Anterior cingulate cortex (tissue), 58 donors: ENCODE measurements at places on chromosomes 11 and 22.

DNA sequence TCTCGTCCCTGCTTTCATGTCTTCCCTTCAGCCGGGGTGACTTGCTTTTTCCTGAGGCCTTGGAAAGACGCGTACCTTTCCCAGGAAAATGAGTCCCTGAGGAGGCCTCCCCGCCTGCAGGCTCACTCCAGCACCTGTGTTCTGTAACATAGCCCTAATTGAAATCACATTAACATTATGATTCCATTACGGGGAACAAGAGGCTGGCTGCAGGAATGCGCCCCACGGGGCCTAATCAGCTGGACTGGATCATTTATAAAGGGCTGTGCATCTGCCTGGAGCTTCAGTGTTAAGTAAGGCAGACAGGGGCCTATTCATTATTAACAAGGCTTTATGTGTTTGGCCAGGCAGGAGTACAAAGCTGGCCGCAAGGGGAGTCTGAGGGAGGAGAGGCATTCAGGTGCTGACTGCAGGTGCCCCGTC, 41.9 kb upstream of the TSPAN18 start:
- no peak for DNase-seq

DNA sequence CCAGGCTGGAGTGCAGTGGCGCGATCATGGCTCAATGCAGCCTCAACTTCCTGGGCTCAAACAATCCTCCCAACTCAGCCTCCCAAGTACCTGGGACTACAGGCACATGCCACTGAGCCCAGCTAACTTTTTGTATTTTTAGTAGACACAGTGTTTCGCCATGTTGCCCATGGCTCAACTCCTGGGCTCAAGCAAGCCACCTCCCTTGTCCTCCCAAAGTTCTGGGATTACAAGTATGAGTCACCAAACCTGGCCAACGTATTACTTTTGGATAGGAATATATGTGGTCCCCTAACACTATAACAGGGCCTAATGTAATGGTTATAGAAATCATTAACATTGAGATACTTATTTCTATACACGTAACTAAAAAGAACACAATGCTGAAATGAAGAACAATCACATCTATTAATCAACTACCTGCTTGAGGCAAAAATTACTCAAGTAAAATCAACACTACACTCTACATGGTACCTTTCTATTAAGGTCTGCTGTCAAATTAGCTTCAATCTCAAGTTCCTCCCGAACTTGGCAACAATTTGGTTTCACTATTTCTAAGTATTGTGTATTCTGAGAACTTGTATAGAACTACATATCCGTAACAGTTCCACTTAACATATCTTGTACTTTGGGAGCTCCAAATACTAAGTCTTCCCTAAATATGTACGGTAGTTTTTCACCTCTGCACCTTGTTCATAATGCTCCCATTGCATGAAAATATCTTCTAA, 124.9 kb downstream of the FCHSD2 start:
- DNase-seq, result no peak

GRCh38 chr11:83061883-83062282, 9.8 kb downstream of the RAB30 start:
- DNase-seq, result no peak

- no peak for DNase-seq
These were observed 18.4 kb downstream of the MYO7A start for GRCh38 chr11:77146261-77147035.

DNA sequence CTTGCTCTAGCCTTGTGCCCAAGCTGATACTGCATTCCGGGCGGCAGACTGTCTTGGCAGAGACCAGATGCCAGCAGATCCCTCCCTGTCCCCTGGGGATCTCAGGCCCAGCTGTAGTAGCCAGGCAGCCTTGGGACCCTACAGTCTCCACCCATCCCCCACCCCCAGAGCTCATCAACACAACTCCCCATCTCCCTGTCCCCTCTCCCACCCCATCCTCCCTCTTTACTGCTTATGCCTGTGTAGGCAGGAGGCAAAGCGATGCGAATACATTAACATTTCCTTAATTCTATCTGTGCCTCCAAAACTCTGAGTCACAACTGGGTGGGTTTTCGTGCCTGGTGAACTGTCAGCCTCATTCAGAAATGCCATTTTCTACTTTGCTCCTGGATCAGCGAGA, 547.6 kb downstream of the BUD13 start:
- no peak for DNase-seq

DNA sequence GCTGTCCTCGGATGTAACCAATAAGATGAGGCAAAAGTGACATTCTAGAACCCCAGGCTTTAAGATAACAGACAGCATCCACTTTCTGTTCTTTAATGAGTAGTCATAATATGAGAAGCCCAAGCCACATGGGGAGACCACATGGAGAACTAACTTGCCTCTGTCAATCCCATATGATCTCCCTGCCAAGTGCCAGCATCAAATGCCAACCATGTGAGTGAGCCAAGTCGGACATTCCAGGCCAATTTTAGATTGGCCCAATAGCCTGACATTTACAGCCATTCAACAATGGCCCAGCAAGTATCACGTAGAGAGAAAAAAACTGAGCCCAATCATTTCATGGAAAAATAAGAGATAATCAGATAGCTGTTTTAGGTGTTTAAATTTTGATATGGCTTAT, 2048.3 kb upstream of the RAG2 start:
- DNase-seq, result no peak

- no peak for DNase-seq
These were observed 122.3 kb downstream of the SPATA19 start for GRCh38 chr11:133723056-133723455.

- no peak for DNase-seq
These were observed 20.7 kb upstream of the FAM181B start for GRCh38 chr11:82754410-82754809.

- no peak for DNase-seq
These were observed 324.6 kb upstream of the MTNR1B start for GRCh38 chr11:92644595-92645445.

DNA sequence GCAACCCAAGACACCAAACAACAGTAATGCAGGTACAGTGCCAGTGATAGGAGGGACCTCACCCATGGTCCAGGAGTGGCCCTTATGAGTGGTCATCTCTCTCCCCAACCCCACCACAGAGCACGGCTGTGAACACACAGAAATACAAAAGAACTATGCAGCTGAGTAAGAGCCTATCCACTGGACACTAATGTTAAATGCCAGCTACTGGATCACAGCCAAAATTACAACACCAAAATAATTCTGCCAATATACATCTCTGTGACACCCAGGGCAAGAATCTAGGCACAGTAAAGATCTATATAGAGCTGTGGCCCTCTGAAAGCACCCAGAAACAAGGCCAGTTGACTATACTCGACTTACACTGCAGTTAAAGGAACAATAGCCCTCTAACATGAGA, 22.8 kb upstream of the GPR83 start:
- no peak for DNase-seq

DNA sequence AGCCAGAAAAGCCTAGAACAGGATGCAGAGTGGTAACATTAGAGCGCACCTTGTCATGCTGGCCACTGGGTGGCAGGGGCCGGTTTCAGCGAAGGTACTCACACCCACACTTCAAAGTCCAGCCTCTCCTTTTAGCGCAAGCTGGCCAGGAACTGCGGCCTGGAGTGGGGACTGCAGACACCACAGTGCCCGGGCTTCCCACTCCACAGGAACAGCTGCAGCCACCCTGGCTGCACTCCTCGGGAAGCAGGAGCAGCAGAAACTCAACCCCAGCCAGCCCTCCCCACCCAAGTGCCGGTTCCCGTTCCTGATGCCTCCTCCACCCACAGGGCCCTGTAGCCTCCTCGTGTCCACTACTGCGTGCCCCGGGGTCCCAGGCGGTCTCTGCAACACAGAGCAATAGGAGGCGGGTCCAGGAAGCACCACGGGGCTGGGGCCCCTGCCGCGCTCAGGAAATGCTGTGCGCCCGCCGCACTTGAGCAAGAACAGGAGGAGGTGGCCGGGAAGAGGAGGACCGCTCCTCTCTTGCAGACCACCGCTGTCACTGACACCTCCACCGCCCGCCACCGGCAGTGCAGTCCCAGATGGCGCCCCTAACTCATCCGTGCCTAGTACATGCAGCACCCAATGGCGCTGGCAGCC, 2.2 kb downstream of the RFPL2 start:
- peak; percentile 20 for DNase-seq

DNA sequence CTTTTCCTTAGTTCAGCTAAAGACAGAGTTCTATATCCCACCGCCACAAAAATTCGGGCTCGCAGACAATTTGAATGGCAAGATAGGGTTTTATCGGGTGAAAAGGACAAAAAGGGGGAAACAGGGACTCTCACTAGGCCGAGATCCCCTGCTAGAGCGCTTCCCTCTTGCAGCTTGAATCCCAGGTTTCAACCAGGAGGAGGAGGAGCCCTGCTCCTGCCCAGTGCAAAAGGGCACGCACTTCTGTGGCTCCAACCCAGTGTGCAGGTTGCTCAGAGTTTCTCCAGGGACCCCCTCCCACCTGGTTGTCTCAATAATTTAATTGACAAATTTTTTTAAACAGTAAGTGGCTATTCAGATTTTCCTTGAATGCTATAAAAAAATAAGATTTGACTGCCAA, 152.6 kb upstream of the LUZP2 start:
- no peak for DNase-seq

GRCh38 chr11:111393096-111393495, 14.0 kb upstream of the POU2AF1 start:
- DNase-seq, result no peak

- DNase-seq, result no peak
These were observed 1.3 kb downstream of the CSKMT start for GRCh38 chr11:62666259-62666926.

GRCh38 chr22:44670220-44670988, 31.6 kb upstream of the PRR5 start:
- peak; percentile 9 for DNase-seq

GRCh38 chr11:21866781-21867180, 326.1 kb upstream of the ANO5 start:
- DNase-seq, result no peak

DNA sequence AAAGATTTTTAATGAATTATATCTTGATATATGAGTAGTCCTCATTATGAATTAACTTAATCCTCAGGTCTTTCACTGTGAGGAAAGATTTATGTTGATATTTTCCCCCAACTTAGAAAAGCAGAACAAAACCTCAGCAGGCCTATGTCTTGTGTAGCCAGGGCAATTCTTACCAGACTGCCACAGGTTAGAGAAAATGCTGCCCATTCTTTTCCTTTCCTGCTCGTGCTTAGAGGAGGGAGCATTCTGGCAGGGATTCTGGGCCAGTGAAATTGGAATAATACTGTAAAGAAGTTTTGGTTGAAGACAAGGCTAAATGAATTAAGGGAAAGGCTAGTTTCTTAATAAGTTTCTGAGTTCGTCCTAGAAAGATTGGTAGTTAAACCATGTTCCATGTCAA, 56.6 kb downstream of the ZNRF3 start:
- DNase-seq, result no peak

- no peak for DNase-seq
These were observed 23.3 kb upstream of the TMEM191C start for GRCh38 chr22:21443735-21444421.

DNA sequence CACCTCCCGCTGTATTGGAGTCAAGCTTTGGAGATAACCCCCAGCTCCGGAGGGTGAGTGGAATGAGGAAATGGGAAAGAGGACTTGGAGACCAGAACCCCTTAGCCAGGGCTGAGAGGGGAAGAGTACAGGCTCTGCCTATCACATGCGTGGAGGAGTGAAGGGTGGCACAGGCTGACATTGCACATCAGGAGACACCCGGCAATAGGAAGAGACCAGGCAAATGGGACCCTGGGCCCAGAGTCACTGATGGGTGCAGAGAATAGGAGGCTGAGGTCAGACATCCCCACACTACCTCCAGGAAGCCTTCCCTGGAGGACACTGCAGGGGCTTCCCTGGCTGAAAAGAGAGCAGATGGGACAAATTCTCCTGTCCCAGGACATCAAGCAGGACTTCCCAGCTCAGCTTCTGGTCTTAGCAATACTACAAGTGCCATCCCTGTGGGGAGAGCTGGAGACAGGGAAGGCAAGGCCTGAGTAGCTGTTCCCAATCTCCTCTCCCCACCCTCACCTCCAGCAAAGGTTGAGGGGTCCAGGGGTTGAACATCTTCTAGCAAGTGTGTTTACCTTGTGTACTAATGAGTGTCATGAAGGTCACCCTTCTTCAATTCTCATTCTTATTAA, 160.7 kb downstream of the BUD13 start:
- no peak for DNase-seq

DNA sequence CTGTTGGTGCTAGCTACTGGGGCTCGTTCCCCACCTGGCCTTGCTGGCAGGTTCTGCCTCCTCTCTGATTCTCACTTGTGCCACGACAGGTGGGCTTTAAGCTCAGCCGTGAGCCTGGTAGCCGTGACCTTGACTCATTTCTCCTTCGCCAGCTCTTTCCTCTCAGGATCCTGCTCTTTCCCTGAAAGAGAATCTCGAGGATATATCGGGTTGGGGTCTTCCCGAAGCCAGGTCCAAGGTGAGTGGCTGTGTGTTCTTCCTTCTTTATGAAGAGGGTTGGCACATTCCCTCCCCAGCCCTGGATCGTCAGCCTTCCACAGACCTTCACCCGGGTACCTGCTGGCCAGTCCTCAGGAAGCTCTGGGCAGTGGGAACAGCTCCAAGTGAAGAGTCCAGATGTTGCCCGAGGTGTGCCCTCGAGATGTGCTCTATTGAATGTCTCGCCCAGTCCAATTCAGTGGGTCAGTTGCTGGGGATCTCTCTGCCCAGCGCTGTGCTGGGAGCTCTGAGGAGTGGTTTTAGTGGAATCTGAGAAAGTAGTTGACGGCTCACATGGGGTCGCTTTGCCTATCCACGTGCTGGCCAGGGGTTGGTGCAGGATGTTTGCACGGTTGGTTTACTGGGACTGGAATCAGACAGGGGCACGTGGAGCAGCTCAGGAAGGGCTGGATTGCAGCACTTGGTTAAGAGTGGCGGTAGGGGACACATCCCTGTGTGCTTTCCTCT, 1.4 kb downstream of the ZNF74 start:
- no peak for DNase-seq

DNA sequence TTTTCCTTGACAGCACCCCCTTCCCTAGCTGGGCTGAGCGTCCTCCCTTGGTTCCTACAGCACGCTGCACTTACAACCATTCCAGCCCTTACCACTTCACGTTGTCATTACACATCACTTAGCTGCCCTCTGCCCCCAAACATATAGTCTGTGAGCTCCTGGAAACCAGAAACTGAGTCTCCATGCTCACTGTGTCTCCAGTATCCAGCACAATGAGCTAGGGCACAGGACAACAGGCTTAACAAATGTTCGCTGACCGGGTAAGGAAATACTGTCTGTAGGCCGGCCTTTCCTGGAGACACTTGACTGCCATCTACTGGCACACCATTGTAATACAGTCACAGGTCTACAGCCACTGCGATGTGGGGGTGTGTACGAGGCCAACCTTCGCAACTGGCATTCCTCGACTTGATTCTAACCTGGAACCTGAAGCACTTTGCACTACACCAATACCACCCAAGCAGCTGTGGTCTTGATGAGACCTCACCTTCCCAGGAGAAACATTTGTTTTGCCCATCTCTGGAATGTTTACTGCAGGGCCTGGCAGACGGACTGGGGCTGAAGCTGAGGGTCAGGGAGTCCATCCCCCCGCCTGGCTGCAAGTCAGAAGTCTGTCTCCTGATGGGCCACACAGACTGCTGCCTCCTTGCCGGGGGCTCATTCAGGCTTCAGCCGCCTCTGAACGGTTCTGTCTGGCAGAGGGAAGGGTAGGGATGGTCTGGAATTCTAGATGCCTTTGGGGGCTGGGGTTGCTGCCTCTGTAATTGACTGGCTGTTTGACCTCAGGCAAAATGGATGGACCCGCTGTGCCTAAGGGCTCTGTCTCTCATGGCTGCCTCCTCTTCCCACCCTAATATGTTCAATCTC, 72.0 kb downstream of the SYN3 start:
- DNase-seq, result peak; percentile 44

GRCh38 chr22:20786536-20786979, 12.6 kb downstream of the SERPIND1 start:
- DNase-seq, result no peak
